Gastroesophageal sphincter (tissue), 4 donors: ENCODE measurements at places on chromosomes 3 and 15.

- ATAC-seq = no peak
Measured at GRCh38 chr3:186896875-186897274, 33.5 kb upstream of the ST6GAL1 start.

DNA sequence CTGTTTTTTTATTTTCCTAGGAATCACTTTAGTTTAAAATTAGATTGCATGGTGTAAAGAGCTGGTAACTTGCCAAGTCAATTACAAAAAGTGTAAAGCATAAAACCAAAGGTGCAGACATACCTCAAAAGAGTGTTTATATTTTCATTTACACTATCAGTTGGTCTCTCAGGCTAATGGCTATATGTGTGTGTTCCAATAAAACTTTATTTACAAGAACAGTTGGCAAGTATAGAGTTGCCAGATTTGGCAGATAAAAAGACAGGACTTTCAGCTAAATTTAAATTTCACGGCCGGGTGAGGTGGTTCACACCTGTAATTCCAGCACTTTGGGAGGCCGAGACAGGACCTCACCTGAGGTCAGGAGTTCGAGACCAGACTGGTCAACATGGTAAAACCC, 41.1 kb downstream of the HOMER2 start:
- ATAC-seq = no peak

DNA sequence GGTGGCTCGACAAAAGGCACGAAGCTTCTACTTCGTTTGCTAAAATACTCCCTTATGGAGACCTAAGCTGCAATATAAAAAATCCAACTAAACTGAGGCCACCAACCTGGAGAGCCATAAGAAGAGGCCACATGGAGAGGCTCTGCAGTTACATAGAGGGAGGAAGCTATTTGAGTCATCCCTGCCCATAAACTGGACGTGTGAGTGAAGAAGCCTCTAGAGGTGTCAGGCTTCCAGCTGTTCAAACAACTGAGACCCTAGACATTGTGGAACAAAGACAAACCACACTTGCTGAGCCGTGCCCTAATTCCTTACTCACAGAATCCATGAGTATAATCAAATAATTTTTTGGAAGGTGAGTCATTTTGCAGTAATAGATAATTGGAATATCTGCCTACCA, 50.2 kb upstream of the GMNC start:
- ATAC-seq = no peak

DNA sequence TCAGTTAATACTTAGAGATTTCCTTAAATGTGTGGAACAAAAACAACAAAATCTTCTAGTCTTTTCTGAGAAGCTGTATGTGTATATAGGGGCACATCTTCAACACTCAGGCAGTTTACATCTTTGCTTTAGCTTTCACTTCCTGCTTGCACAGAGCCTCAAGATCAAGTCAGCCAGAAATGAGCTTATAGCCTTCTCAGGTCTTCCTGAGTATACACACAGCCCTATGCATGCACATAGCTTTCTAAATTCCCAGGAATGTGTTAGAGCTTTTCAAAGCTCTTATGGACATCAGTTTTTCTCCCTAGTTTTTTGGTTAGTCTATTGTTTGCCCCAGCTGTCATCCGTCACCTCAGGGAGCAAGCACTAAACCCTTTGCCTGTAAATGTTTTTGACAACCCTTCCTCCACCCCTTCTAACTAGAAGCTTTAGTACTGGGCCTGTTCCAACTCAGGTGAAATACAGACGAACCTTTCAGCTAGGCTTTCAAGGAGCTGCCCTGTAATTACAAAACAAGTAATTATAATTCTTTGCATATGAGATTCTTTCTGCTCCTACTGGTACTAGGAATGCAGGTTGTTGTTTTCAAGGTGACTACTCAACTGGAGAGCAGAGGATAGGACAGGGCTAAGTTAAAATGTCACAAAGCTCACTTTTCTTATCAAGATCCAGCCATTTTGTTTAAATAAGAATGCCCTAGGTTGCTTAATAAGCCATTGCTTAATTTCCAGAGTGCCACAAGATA, 22.6 kb upstream of the MTMR10 start:
- ATAC-seq = no peak

DNA sequence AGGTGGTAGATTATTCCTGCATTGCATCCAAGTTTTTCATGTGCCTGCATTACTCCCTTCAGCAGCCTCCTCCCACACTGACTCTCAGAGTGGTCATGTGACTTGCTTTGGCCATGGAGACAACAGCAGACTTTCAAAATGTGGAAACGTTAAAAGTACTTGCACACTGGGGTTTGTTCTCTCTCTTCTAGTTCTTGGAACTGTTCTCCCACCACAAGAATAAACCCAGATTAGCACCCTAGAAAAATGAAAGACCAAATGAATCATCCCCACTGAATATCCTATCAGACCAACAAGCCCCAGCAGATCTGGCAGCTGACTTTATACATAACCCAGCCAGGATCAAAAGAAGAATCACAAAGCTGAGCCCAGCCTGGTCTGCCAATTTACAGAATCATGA, 398.5 kb downstream of the VPS13C start:
- peak; percentile 50 for ATAC-seq

GRCh38 chr15:94417501-94418293, 186.3 kb downstream of the MCTP2 start:
- ATAC-seq = no peak

DNA sequence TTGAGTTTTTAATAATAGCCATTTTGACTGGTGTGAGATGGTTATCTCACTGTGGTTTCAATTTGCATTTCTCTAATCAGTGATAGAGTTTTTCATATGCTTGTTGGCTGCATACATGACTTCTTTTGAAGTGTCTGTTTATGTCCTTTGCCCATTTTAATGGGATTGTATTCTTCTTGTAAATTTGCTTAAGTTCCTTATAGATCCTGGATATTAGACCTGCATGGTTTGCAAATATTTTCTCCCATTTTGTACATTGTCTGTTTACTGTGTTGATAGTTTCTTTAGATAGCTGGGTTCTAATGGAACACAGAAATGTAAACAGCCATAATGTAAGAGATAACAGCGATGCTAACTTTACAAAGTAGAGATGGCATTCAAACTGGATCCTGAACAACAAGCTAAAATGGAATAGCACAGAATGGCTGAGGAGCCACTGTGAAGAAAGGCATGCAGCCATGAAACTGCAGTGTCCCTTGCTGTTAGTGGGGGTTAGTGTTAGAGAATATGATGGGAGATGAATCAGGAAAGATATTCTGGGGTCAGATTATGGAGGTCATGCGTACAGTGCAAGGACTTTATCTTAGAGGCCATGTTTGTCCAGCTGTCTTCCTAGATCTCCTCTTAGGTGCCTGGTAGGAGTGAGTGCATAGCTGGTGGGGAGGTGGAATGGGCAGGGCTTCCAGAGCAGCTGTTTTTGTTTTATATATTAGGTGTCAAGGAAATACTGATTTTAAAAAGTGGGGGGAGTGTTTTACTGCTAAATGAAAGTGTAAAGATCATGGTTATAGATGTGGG, 48.1 kb downstream of the BBS4 start:
- no peak for ATAC-seq

DNA sequence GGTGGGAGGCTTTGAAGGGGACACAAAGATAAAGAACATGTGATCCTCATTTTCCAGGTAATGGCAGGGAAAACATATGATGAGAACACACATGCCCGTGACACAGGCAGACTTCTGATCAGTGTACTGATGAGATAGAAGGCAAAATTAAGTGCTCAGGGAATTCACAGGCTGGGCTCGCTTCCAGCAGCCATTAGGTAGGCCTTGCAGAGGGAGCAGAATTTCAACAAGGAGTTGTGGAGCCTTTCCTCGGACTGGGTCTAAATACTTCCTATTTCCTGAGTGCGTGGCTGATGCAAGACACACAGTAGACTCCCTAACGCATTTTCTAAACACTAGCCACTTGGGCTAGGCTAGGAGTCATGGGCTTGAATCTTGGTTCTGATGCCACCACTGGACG, 74.0 kb upstream of the ETV5 start:
- no peak for ATAC-seq

GRCh38 chr3:194091141-194091540, 44.8 kb upstream of the HES1 start:
- no peak for ATAC-seq

- no peak for ATAC-seq
Measured at GRCh38 chr15:49693498-49693897, 72.7 kb downstream of the DTWD1 start.

- no peak for ATAC-seq
Measured at GRCh38 chr3:99352811-99353210, 285.6 kb upstream of the COL8A1 start.

DNA sequence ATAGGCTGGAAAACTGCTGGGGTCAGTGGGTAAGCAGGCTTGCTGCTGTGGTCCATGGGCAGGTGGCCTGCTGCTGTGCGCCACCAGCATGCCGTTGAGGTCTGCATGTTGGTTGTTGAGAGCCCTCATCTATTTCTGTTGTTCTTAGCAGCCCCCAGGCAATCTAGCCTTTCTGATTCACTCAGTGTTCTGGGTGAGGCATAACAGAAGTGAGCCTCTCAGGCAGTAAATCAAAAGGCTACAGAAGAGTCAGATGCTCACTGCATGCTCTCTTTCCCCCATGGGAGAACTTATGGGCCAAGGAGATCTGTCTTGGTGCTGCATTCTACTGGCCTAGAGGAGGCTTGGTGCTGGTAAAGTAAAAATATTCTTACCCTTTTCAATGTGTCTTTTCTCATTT, 67.8 kb upstream of the ATP10A start:
- ATAC-seq = no peak
